ENCODE measurements at places on chromosomes 3 and 15.

GRCh38 chr3:121748680-121749275 is 763 bp downstream of the GOLGB1 start:
- peak; percentile 7 for DNase-seq

DNA sequence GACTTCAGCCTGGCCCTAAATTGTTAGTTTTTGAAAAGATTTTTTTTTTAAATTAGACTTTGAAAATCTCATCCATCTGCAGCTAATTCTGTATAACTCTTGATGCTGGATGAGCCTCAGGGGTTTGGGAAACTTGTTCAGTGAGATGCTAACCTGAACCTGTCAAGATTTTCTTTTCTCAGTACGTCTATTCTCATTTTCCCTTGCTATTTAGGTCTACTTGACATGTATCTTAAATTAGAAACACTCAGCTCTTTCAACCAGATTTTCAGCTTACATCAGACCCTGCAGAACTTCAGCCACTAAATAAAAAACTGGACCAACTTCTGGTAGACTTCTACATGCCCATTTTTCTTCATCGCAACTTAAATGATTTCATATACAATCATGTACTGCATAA is 61.4 kb downstream of the MFSD1 start:
- DNase-seq, result no peak

DNA sequence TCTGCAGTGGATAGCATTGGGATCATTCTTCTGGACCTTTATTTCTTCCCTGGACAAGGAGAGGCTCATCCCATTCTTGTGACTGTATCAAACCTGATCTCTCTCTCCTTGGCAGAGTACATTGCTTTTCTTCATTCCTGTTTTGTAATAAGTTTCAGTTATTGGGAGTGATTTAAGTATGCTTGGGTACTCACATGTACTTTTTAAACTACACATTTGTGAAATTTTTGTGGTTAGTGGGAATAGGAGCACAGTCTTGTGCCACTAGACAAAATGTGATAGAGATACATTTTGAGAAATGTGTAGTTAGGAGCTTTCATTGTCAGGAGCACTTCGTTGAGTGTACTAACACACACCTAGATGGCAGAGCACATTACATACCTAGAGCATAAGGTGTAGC is 262.6 kb downstream of the C3orf38 start:
- no peak for DNase-seq

- DNase-seq, result no peak
Measured at GRCh38 chr15:43094416-43095030, 11.3 kb downstream of the UBR1 start.

- no peak for DNase-seq
Measured at GRCh38 chr15:100944986-100945385, 25.8 kb downstream of the LRRK1 start.

DNA sequence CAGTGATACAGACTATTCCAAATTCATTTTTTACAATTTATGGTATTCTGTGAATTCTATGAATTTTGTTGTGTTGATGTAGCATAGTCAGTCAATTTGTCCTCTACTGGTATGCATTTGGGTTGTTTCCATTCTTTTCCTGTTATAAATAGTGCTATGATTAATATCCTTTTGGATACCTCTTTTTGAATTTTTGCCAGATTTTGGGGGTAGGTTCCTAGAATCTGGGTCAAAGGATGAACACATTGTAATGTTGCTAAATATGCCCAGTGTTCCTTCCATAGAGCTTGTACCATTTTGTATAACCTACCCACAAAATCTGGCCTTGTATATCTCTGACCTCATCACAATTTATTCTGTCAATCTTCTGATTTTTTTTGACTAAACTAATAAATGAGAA is 44.4 kb upstream of the C3orf38 start:
- DNase-seq, result no peak

Measured in globus pallidus (tissue), 1 donor.